ENCODE measurements at places on chromosomes 13 and 19. TPM values are rescaled to one million over a fixed set of nuclear protein-coding genes. Genes with fewer than 3 reads are reported as not detected.

PDX1 gene
- not detected for total RNA-seq

DNA sequence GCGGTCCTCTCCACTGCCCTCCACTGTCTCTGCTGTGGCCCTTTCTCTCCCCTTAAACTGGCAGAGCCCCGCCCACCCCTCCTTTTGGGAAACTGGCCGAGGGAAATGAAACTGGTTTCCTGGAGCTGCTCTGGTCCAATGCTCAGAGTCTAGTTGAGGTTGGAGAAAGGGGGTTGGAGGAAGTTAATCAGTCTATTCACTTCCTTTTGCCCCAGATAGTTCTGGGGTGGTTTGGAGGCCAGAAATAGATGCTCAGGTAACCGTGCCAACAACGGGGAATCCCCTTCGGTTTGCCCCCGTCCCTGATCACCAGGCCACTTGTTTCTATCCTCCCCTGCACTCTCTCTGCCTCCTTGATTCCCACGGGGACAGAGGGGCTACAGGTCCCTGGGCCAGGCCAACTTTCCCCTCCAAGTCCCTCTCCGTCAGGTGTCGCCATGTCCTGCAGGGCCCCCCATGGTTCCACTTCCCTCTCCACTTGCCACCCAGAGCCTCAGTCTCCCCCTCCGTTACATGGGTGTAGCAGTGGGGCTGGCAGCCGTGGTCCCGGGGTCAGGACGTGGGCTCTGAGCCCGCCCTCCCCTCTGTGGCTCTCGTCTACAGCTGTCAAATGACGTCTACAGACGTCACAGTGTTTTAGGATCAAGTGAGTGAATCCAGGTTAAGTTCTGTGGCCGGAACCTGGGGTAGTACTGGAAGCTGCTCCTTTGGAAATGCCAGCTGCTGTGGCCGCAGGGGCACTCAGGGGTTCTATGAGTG is at the start of gene IL4I1:
IL4I1 (minus strand) TSS at position 25 of the 759 bp plus-strand sequence. CDS start 727 bp downstream, outside the sequence.
- DNase-seq, result no peak

DNA sequence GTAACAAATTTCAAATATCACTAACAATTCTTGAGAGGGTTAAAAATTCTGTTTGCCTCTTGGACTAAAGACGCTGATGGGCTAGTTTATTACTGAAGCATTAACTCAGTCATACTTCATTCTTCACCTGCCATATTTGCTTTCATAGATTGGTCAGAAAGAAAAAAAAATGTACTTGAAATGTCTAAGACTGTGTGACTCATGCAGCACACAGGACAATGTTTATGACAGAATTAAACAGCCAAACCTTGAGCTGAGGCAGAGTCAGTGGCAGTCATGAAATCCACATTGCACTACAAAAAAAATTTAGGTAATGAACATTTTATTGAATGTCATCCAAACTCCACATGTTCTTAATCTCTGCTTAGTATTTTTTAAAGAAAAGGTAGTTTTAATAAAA is 135.6 kb downstream of the PRR20E start:
- DNase-seq, result no peak

FCER2 gene
- total RNA-seq, result 0.29 TPM

LILRA6 gene
- total RNA-seq, result 1.8 TPM

SHANK1 gene
- total RNA-seq, result not detected

DNA sequence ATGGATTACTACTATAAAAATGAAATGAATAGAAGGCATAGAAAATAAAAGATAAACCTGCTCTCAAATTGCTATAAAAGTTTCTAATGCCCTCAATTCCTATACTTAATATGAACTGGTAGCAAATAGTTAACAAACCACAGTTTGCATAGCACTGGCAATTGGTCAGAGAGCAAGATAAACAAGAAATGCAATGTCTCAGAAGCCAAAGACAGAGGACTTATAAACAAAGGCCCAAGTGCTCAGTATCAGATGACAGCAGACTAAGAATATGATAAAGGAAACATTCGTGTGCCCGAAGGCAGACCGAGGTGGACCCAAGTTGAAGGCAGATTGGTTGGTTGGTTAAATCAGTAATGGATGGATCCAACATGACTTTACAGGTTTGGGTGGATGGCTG is 50.6 kb downstream of the IPO5 start:
- no peak for DNase-seq

GRCh38 chr19:12156223-12157058 is at the start of gene ZNF625:
TSS of gene ZNF625 (minus strand) at chr19:12156734. CDS start at chr19:12156558, 176 bp downstream.
- DNase-seq, result peak; percentile 92

DNA sequence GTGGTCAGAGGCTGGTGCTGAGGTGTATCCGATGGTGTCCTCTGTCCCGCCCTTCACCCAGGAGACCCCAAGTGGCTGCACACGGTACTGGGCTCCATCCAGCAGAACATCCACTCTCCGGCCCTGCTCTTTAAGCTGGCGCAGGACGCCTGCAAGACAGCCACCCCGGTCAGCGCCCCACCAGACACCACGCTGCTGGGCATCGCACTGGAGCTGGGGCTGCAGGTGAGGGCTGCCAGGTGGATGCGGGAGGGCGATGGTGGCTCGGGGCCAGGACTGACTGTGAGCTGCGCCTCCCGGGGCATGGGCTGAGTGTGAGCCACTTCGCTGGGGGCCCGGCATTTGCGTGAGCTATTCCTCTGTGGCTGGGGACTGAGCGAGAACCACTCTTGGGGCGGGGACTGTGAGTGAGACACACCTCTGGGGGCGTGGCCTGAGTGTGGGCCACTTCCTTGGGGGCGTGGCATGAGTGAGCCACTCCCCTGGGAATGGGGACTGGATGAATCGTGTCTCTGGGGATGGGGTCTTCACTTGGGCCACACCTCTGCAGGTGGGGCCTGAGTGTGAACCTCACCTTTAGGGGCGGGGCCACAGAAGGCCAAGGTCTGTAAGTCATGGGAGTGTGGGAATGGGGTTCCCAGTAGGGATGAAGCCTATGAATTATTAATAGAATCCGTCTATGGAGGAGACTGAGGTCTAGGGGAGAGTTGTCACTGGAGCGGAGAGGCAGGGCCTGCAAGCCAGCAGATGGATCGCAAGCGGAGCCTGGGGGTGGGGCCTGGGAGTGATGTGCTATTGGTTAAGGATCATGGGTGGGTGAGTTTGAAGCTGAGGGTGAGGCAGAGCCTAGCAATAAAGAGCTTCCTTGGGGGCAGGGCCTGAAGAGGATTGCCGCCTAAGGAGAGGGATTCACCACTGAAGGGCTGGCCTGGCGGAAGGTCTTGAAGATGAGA is 30.5 kb downstream of the ZSWIM4 start:
- no peak for DNase-seq

GRCh38 chr13:65401315-65401714 is 1828.8 kb downstream of the PCDH9 start:
- DNase-seq, result no peak

GRCh38 chr19:55656988-55657747 is 2.3 kb downstream of the U2AF2 start:
- DNase-seq, result no peak

ZFR2 gene
- not detected for total RNA-seq

GRCh38 chr19:42152910-42153671 is 20.8 kb upstream of the POU2F2 start:
- no peak for DNase-seq

DNA sequence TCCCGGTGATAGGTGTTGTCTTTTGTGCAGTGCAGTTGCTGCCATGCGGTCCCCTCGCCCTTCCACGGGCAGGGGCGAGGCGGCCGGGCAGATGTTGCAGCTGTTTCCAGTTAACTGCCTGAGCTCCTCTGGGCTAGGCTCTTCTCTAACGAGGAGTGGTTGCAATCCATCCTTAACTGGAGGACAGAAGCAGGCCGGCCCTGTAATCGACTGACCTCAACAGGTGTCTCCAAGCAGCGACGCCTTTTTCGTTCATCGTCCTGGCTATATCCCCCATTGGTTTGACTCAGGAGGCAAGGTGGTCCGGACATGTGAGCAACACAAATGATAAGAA is 1.9 kb upstream of the TSC22D1 start:
- no peak for DNase-seq

RFPL4A gene
- total RNA-seq, result not detected

ATP4A gene
- total RNA-seq, result not detected

GRCh38 chr13:109999659-110000533 is 213.5 kb upstream of the IRS2 start:
- DNase-seq, result no peak

KLF12 gene
- 13.6 TPM for total RNA-seq

- DNase-seq, result no peak
These were observed 370.3 kb downstream of the ZNF536 start for GRCh38 chr19:30742406-30742938.

- DNase-seq, result no peak
These were observed 11.4 kb downstream of the NFIX start for GRCh38 chr19:13006431-13007281.

GRCh38 chr19:33273065-33273736 is 29.1 kb downstream of the CEBPA start:
- no peak for DNase-seq

DNA sequence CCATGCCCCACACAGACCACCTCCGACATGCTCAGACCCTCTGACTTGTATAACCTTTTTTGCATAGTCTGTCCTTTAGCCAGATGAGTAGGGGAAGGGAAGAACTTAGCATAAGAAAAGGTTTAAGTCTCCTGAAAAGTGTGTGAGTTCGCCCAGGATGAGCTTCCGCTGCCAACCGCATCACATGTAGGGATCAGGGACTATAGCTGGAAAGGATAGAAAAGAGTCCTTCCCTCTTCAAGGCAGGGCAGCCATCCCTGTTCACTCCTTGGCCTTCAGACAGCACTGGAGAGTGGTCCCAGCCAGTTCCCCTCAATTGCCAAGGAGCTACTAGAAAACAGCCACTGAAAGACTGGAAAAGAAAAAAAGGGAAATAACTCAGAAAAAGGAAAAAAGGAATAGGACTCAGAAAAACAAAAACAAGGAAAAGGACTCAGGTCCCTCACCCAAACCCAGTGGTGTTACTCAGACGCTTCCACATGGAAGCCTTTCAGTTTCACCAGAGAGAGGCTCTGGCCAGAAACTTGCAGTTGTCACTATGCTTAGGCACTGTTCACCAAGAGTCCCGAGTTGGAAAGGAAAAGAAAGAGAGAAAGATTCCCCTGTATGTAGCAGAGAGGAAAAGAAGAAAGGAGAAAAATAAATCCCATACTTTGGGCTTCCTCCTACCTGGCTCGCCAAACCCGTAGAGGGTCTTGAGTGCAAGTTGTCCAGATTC is 5.6 kb upstream of the TM9SF2 start:
- DNase-seq, result no peak

PSPN gene
- total RNA-seq, result 0.66 TPM

DNA sequence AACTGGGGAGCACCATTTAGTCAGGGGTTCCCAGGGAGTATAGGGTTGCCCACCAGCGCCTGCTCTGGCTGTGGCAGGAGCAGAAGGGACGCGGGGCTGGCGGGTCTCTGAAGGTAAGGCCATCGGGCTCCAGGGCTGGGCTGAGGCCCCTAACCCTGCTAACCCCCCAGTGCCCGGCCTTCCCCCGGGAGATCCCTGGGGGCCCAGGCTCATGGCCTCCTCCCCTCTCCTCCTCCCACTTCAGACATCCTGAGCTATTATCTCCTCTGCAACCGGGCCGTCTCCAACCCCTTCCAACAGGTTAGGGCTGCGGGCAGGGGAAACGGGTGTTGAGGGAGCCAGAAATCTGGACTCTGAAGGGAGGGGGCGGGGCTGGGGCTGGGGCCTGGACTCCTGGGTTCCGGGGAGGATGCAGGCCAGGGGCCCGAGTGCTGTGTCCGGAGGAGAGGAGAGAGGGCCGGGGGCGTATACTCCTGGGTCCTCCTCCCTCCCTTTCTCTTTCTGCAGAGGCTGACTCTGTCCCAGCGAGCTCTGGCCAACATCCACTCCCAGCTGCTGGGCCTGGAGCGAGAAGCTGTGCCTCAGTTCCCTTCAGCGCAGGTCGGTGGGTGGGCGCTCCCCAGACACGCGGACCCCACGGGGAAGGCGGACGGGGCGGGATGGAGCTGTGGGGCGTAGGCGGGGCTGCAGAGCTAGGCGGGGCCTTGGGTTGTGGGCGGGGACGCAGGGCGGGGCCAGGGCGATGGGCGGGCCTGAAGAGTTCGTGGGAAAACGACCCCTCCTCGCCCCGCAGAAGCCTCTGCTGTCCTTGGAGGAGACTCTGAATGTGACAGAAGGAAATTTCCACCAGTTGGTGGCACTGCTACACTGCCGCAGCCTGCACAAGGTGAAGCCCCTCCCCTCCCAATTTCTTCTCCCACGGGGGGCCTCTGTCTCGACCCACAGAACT is 15.3 kb downstream of the TTYH1 start:
- DNase-seq, result no peak

DNA sequence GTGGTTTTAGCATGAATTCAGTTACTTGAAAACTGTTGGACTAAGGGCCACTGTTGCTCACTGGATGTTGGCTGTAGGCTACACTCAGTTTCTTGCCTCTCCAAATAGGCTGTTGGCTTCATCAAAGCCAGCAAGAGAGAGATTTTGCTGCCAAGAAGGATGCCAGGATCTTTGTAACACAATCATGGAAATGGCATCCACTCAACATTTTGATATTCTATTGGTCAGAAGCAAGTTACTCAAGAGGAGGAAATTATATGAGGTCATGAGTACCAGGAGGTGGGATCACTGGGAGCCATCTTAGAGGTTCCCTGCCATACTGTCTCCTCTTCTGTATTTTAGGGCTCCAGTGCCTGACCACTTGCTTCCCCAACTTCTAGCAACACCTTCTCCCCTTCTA is 30.6 kb downstream of the SYDE1 start:
- no peak for DNase-seq

FFAR3 gene
- total RNA-seq, result 0.33 TPM

DNA sequence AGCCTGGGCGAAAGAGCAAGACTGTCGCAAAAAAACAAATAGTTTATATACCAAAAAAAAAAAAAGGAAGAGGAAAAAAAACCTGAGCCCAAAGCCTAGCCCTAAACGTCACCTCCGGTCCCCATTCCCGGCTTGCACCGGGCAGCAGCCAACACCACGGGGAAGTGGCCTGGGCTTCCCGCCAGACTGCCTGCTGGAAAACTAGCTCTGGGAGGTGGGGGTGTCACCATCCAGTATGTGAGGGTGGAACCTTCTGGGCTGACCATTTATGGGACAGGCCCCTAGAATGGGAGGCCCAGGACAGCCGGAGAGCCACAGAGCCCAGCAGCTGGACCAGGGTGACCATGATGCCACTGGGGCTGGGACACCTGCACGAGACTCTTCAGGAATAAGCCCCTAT is 37.3 kb downstream of the IL12RB1 start:
- DNase-seq, result peak; percentile 64

DNA sequence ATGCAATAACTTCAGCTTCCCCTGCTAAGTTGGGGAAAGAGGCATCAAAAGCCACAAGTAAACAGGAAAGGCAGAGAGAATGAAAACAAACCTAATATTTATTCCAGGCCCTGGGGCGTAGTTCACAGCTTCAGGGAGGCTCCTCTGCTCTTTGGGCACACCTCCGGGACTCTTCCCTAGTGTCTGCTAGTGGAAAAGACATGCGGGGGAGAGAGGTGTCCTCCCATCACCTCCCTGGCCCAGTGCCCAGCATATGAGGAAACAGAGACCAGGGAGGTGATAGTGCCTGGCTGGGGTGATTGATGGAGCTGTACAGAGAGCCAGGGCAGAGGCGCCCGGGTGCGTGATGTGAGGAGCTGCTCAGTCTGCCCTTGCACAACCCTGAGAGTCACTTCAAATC is 71.0 kb downstream of the RASL11A start:
- no peak for DNase-seq

DNA sequence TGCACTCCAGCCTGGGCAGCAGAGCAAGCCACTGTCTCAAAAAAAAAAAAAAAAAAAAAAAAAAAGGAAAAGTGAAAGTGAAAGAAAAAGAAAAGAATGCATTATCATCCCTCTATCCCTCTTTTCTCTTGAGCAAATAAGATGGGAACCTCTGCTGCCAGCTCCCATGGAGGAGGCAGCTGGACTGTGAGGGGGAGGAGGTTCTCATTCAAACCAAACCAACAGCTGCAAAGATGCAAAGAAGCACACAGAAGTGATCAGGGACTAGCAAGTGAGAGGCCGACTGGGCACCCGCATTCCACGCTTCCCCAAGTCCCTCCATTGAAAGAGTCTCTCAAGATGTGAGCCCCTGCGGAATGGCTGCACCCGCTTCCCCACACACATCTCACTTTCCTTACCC is 63.5 kb downstream of the TSHZ3 start:
- DNase-seq, result no peak
